ENCODE measurements at places on chromosomes 1 and 21.

DNA sequence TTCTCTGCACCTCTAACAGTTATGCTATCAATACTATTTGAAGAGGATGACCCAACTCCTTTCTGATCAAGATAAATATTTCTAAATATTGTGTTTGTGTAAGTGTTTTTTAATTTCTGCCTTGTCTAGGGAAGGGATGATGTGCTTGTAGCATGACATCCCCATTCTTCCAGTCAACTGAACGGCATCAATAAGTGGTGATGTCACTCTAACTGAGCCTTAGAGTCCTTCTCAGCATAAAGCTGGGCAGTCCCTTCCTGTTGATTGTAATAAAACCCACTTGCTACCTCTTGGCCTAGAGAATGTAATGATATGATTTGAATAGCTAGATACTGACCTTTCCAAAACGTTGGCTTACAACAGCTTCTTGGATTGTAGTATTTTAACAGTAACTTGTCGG lies 52.5 kb upstream of the KCNJ6 start:
- DNase-seq: no peak

- no peak for DNase-seq
Measured at GRCh38 chr1:53132176-53132575, 10.3 kb downstream of the SLC1A7 start.

DNA sequence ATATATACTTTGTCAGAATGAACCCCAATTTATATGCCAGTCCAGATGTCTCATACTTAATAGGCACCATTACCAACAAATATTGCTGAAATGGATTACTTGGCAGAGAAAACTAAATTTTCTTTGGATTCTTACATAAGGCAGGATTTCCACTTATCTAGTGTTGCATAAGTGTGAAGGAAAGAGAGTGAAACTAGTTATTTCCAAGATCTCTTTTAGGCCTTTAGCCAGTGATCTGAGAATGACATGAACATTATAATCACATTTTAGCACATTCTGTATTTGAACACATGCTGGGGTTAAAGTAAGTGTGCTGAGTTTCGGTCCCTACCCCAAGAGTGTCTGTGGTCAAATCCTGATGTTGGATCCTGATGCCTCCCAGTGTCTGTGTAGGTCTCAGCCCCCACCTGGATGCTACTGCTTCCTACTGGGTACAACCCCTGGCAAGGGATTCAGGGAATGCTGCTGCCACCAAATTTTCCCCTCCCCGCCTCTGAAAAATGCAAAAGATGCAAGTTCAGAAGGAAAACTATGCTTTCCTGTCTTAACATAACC lies 11.2 kb downstream of the DDAH1 start:
- no peak for DNase-seq

DNA sequence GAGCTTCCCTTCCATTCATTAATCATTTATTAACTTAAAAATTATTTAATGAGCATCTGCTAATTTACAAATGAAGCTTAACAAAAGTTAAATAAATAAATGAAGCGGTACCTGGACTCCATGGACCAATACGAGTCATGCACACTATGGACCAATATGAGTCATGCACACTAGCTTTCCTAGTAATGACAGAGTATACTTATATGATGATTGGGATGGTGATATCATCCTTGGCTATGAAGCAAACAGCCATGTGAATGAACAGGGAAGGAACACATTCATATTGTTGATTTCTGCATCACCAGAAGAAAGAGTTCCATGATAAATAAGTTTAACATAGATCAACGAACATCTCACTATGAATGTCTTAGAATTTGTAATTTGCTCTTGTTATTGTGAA lies 109.9 kb downstream of the SPAG17 start:
- peak; percentile 73 for DNase-seq

GRCh38 chr1:207956986-207957385 lies 46.1 kb upstream of the CD34 start:
- no peak for DNase-seq

GRCh38 chr21:31221043-31221442 lies 123.0 kb downstream of the TIAM1 start:
- no peak for DNase-seq

GRCh38 chr1:143698016-143698415 lies 273.8 kb downstream of the FAM72C start:
- DNase-seq: peak; percentile 9

- DNase-seq: no peak
Measured at GRCh38 chr21:17981060-17981740, 162.0 kb upstream of the C21orf91 start.

GRCh38 chr1:223198628-223198965 lies 55.5 kb upstream of the TLR5 start:
- DNase-seq: no peak

DNA sequence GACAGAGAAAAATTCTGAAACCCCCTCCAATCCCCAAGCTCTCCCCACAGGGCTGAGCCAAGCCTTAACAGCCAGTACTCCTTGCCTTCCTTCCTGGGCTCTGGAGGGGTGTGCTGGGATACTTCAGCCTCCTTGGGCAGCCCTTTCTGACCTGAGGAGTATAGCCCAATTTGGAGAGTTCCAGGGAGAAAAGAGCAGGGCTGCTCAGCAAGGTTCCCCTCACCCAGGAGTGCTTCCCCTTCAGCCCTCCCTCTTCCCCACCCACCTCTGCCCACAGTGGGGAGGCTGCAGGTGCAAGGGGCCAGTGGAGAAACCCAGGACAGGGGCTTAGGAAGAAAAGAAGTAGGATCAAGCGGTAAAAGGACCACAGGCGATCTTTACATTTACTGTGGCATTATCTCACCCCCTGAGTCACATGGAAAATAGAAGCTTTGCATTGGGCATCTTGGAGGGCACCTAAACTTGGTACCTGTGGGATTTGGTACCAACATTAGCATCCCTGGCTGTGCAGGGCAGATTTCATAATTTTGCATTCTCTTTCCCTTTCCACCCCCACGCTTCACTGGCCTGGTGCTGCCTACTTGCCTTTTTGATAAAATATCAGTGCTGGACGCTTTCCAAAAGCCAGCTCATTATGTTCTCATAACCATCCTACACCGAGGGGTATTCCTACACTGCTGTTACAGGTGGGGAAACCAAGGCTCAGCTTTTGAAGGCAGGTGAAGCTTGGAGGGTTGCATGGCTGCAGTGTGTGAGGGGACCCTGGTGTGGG lies 2.8 kb upstream of the ADORA1 start:
- peak; percentile 20 for DNase-seq

DNA sequence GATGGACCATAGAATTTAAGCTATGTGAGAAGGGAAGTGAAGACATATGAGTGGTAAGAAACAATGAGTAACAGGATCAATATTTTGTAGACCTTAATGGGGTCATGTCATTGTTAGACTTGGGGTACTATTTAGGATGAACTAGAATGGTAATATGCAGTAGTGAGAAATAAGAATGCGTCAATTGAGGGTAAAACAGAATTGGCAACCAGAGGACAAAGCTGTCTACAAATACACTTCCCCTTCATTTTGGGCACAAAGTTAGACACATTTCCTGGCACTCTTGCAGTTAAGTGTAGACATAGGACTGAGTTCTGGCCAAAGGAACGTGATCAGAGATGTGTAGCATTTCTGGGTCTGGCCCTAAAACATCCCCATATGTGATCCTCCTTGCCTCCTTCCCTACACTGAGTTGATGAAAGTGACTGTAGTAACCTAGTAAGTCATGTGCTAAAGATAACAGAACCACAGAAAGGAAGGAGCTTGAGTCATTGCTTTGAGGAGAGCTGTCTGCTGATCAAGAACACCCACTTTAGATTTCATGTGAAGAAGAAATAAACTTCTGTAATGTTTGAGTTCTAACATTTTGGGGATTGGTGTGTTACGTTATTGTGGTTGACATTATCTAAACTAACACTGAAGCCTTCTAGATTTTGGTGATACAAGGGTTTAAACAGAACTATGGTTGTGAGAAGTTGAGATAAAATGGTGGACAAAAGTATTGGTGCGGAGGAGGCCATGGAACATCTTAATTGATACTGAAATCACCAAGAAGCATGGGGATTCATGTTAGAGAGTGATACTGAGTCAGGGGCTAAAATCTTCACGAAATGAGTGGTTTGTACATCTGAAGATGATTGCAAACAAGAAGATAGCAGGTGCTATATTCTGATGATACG lies 41.7 kb downstream of the CD55 start:
- peak; percentile 29 for DNase-seq

- peak; percentile 52 for DNase-seq
Measured at GRCh38 chr1:68301471-68302001, 69.2 kb upstream of the WLS start.

GRCh38 chr1:234409328-234409727 lies 36.1 kb downstream of the COA6 start:
- no peak for DNase-seq

DNA sequence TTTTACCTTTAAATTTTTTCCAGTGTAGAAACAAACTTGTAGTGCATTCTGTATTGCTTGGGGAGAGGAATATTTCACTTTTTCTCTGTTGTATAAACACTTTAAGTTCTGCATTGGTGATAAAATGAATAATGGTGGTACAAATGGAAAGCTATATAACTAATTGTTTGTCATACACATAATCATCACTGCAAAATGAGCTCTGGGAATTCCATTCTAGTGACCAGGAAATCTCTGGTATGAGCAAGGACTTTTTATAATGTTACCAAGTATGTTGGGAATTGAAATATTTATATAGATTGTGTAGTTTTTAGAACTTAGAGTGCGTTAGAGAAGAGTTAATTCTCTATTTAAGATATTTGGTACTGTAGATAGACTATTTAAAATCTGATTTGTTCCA lies 5.0 kb upstream of the FMN2 start:
- peak; percentile 90 for DNase-seq

DNA sequence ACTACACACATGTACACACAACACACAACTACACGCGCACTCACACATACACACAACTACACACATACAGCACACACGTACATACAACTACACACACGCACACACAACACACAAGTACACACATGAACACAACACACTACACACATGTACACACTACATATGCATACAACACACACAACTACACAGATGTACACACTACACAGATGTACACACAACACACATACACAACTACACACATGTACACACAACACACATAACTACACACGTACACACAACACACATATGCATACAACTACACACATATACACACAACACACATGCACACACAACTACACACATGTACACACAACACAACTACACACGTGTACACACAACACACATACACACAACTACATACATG lies 318.6 kb downstream of the CAMTA1 start:
- no peak for DNase-seq

- DNase-seq: peak; percentile 70
Measured at GRCh38 chr1:48619539-48619938, 147.5 kb upstream of the SPATA6 start.

GRCh38 chr1:21539933-21540332 lies 30.7 kb downstream of the ALPL start:
- DNase-seq: no peak

DNA sequence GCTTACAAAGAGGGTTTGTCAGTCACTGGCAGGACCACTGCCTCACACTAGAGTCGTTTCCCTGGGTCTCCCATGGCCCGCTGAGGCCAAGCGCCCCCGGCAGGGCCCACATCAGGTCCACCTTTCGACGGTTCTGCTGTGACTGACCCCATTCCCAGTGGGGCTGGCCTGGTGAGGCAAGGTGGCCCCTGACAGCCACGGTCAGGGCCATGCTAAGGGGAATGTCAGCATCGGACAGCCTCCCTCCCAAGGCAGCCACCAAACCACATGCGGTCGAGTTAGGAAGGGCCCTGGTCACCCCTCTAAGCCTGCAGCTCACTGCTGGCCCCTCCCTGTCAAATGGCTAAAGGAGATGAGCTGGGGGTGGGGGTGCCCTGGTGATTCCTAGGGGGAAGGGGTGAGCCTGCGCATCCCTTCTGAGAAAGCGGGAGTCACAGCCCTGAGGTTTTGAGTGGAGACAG lies 2.9 kb upstream of the KIF17 start:
- no peak for DNase-seq

DNA sequence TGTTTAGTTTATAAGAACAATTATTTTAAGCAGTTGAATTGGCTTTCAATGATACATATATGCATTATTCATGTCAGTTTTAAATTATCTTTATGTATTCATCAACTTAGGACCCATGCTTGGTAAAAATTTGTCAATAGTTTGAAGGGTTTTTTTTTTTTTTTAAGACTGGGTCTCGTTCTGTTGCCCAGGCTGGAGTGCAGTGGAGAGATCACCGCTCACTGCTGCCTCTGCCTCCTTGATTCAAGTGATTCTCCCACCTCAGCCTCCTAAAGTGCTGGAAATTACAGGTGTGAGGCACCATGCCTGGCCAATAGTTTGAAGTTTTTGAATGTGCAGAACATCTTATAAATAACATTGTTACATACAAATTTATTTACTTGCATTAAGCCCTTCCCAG lies 1671.0 kb upstream of the B3GALT2 start:
- no peak for DNase-seq

DNA sequence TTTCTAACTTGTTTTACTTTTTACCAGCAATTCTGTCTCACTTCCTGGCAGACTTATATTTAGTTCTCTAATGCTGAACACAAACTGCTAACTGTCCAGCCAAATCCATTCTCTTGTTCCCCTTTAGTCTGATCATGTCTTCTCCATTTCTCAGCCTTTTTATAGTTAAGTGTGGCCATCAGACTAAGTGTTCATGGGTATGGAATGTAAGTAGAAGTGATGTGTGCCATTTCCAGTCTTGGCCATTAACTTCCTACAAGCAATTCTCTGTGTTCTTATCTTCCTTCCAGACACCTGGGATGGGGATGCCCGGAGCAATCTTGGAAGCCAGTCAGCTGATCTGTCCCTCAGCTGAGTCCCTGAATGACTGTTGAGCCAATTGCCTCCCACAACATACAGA lies 165.8 kb downstream of the ST6GALNAC3 start:
- peak; percentile 25 for DNase-seq

- DNase-seq: peak; percentile 9
Measured at GRCh38 chr1:99119188-99119587, 114.5 kb upstream of the PLPPR5 start.

DNA sequence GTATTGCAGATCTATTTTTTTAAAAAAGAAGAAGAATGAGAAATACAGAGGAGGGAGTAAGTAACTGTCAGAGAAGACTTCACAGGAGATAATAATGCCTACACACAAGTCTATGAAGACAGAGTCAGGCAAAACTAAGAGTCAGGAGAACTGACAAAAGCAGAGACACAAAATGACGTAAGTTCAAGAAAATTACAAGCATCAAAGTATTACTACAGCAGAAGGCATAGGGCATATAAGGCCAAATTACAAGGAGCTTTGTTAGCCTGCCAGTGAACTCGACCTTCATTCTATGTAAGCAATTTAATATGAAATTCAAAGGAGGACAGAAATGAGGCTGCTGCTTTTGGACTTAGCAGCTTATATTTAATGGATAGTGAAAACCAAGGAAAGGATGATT lies 23.7 kb downstream of the FAF1 start:
- DNase-seq: no peak

- no peak for DNase-seq
Measured at GRCh38 chr1:163414778-163415177, 93.0 kb downstream of the NUF2 start.
